Right atrium auricular region (tissue), 2 donors: ENCODE measurements at places on chromosomes 2 and 18. TPM values are rescaled to one million over a fixed set of nuclear protein-coding genes. Genes with fewer than 3 reads are reported as not detected.

Gene CRYGC
- not detected for total RNA-seq

Gene DNER
- total RNA-seq = 28.4 TPM

Gene GNLY
- 1.4 TPM for total RNA-seq

Gene SCN2A
- total RNA-seq = 1.0 TPM

Gene YES1
- 20.3 TPM for total RNA-seq

DNA sequence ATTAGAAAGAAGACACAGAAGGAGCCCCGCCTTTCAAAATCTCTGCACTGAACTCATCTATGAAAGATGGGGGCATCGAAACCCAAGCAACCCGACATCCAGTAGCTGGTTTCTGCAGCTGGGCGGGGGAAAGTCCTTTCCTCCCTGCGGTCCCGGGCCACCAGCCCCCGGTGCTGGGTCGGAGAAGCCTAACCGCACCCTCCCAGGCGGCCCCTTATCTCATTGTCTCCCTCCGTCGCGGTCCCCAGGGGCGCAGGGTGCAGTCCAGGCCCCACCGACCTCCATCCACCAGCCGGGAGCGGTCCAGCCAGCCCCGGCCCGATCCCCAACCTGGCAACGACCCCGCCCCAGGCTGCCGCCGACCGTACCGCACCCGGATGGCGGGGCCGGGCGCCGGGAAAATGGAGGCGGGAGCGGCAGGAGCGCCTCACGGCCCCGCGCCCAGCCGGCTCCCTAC lies 452 bp downstream of the RAPH1 start:
- DNase-seq = no peak
- peak overlapping the region; percentile 94 for H3K27ac ChIP-seq
- H3K27me3 ChIP-seq = no peaks in the 10 kb centered on the region
- H3K4me3 ChIP-seq = peak overlapping the region; percentile 99
- H3K4me1 ChIP-seq = peaks cover 23% of the 10 kb centered on the region
- no peaks in the 10 kb centered on the region for H3K36me3 ChIP-seq

- H3K27ac ChIP-seq = no peak overlapping the region
- DNase-seq = no peak
- H3K4me3 ChIP-seq = no peak overlapping the region
- no peaks in the 10 kb centered on the region for H3K36me3 ChIP-seq
- no peaks in the 10 kb centered on the region for H3K27me3 ChIP-seq
- H3K4me1 ChIP-seq = no peaks in the 10 kb centered on the region
Observed at GRCh38 chr2:52536929-52537460, 1230.6 kb upstream of the CHAC2 start.

GRCh38 chr2:190318931-190319554 lies 583 bp downstream of the HIBCH start:
- H3K4me3 ChIP-seq = peak overlapping the region; percentile 74
- no peaks in the 10 kb centered on the region for H3K4me1 ChIP-seq
- no peaks in the 10 kb centered on the region for H3K27me3 ChIP-seq
- no peaks in the 10 kb centered on the region for H3K36me3 ChIP-seq
- no peak for DNase-seq
- H3K27ac ChIP-seq = peak overlapping the region; percentile 89

DNA sequence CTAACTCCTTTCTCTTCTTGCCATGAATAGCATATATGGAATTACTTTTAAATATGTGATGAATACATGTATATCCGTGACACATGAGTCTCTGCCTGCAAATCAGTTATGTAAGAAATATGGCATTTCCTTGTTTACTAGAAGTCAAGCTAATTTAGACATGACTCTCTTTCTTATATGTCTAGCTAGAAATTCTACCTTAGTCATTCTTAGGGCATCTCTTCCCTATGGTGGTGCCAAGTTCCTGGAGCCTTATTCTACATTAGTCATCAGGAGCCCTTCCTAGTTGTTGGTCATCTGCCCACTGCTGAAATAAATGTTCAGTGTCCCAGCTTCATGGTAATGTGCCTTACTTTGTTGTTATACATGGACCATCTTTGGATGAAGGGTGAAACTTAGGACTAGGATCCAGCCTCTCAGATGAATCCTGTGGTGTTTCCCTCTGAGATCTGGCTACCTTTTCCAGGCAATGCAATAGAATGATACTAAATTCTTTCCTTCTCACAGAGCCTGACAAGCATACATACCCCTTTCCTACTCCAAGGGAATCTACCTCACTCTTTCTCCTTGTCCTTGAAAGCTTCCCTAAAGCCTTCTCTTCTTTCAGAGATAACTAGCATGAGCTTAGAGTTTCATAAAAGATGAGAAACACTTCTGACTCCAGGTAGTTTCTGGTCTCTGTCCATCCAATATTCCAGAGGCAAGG lies 415.3 kb upstream of the VWC2L start:
- no peak for DNase-seq
- H3K36me3 ChIP-seq = no peaks in the 10 kb centered on the region
- H3K27me3 ChIP-seq = no peaks in the 10 kb centered on the region
- no peak overlapping the region for H3K27ac ChIP-seq

DNA sequence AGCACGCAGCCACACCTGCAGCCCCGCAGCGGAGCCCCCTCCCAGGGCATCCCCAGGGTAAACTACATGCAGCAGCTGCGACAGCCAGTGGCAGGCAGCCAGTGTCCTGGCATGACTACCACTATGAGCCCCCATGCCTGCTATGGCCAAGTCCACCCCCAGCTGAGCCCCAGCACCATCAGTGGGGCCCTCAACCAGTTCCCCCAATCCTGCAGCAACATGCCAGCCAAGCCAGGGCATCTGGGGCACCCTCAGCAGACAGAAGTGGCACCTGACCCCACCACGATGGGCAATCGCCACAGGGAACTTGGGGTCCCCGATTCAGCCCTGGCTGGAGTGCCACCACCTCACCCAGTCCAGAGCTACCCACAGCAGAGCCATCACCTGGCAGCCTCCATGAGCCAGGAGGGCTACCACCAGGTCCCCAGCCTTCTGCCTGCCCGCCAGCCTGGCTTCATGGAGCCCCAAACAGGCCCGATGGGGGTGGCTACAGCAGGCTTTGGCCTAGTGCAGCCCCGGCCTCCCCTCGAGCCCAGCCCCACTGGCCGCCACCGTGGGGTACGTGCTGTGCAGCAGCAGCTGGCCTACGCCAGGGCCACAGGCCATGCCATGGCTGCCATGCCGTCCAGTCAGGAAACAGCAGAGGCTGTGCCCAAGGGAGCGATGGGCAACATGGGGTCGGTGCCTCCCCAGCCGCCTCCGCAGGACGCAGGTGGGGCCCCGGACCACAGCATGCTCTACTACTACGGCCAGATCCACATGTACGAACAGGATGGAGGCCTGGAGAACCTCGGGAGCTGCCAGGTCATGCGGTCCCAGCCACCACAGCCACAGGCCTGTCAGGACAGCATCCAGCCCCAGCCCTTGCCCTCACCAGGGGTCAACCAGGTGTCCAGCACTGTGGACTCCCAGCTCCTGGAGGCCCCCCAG lies 254.1 kb downstream of the GLI2 start:
- no peaks in the 10 kb centered on the region for H3K27me3 ChIP-seq
- no peak overlapping the region for H3K27ac ChIP-seq
- DNase-seq = no peak
- no peaks in the 10 kb centered on the region for H3K36me3 ChIP-seq
- no peaks in the 10 kb centered on the region for H3K4me1 ChIP-seq
- H3K4me3 ChIP-seq = no peak overlapping the region

- no peak overlapping the region for H3K4me3 ChIP-seq
- no peaks in the 10 kb centered on the region for H3K36me3 ChIP-seq
- DNase-seq = no peak
- H3K27me3 ChIP-seq = no peaks in the 10 kb centered on the region
- H3K27ac ChIP-seq = no peak overlapping the region
Observed at GRCh38 chr18:76412818-76413565, 82.0 kb downstream of the ZNF516 start.

DNA sequence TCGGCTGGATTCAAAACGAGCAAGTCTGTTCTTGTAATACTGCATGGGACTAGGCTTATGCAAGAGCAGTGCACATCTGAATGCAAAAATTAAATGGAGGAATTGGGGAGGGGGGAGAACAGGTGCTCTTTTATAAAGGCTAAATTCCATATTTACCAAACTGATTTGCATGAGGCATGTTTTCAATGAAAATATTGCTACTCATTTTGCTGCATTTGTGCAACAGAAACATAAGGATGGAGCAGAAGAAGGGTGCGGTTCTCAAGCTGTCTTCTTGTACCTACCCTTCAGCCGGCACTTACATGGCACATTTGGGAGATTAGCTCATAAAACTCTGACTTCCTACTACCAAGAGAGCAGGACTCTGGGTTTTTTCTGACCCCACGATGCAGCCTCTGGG lies 256.4 kb downstream of the CDCA7 start:
- no peak overlapping the region for H3K27ac ChIP-seq
- H3K36me3 ChIP-seq = no peaks in the 10 kb centered on the region
- no peak for DNase-seq
- no peak overlapping the region for H3K4me3 ChIP-seq
- H3K27me3 ChIP-seq = no peaks in the 10 kb centered on the region
- H3K4me1 ChIP-seq = no peaks in the 10 kb centered on the region

DNA sequence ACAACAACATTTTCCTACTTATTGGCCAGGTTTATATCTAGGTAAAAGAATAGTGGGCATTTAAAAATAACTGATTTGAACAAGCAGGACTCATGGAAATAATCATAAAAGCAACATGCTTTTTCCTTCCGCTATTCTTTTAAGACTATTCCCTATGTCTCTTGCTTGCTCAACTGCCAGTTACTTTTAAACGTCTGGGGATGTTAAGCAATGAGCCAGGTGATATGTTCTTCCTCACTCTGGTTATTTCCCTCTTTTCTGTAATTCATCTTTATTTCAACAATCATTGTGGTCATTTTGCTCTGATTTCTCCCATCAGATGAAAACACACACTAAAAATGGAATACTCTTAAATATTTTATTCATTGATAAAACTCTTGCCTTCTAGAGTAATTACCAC lies 33.4 kb upstream of the SLC8A1 start:
- H3K4me3 ChIP-seq = no peak overlapping the region
- peak overlapping the region; percentile 3 for H3K27ac ChIP-seq
- no peaks in the 10 kb centered on the region for H3K36me3 ChIP-seq
- no peak for DNase-seq
- no peaks in the 10 kb centered on the region for H3K27me3 ChIP-seq
